ENCODE measurements at places on chromosomes 4 and X.

DNA sequence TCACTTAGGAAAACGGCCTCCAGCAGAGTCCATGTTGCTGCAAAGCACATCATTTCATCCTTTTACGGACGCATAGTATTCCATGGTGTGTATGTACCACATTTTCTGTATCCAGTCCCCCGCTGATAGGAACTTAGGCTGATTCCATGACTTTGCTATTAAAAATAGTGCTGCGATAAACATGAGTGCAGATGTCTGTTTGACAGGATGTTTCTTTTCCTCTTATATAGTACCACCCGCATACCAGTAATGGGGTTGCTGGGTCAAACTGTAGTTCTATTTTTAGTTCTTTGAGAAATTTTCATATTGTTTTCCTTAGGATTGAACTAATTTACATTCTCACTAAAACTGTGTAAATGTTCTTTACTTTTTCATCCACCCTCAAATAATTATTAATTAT lies 50.5 kb downstream of the VEGFC start:
- no peak for DNase-seq

DNA sequence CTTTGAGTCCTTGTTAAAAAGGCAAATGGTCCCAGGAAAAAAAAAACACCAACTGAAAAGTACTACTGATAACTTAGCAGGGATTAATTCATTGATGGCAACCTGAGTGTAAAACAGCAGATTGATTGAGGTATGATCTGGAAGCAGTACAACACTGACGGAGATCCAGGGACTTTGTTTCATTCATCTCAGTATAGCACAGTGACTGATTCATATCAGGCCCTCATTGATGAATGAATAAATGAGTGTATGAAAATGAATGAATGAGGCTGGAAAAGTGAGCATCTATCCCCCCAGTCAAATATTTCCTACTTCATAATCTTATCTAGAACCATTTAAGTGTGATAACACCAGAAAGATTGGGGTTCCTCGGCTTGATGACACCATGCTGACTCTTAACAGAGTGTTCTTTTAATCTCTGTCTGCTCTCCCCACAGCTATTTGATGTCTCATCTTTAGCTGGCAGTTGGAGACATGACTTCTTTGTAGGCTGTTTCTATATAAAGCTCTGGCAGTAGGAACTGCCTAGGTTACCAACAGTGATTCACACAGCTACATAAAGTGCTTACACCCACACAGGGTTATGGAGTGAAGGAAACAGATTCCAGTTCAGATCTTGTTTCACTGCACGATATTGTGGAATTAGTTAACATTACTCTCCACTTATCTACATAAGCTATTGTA lies 18.6 kb upstream of the RNF128 start:
- no peak for DNase-seq

- no peak for DNase-seq
Measured at GRCh38 chrX:47242321-47242720, 9.5 kb downstream of the USP11 start.

- no peak for DNase-seq
Measured at GRCh38 chr4:114076899-114077570, 97.6 kb upstream of the ARSJ start.

GRCh38 chr4:54016504-54016903 lies 47.9 kb downstream of the CHIC2 start:
- DNase-seq = no peak

- DNase-seq = no peak
Measured at GRCh38 chrX:44344194-44344593, 722 bp upstream of the EFHC2 start.

DNA sequence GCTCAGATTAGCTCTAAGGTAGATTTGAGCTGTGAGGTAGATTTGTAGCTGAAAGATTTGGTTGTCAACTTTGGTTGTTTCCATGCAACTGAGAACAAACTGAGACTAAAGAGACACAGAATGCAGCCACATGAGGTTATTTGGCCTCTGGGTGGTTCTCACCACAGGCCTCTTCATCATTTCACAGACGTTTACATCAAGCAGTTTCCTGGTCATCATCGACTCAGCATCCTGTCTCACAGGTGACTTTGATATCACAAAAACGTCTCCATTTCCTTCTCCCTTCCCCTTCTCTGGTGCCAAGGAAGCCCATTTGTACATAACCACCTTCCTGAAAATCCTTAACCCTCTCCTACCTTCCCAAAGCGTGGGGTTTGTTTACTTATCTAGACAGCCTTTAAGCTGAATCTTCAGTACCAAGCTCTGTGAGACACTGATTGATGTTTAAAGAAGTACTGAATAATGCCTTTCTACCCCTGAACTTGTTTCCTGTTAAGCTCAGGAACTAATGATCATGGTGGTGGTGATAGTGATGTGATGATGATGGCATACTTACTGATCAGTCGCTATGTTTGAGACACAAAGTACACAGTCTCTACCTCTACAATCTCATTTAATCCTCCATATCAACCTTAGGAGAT lies 81.9 kb downstream of the FAM114A1 start:
- no peak for DNase-seq

- no peak for DNase-seq
Measured at GRCh38 chr4:126130215-126130614, 815.5 kb downstream of the FAT4 start.

- peak; percentile 21 for DNase-seq
Measured at GRCh38 chr4:30721185-30722091, 1.3 kb downstream of the PCDH7 start.

DNA sequence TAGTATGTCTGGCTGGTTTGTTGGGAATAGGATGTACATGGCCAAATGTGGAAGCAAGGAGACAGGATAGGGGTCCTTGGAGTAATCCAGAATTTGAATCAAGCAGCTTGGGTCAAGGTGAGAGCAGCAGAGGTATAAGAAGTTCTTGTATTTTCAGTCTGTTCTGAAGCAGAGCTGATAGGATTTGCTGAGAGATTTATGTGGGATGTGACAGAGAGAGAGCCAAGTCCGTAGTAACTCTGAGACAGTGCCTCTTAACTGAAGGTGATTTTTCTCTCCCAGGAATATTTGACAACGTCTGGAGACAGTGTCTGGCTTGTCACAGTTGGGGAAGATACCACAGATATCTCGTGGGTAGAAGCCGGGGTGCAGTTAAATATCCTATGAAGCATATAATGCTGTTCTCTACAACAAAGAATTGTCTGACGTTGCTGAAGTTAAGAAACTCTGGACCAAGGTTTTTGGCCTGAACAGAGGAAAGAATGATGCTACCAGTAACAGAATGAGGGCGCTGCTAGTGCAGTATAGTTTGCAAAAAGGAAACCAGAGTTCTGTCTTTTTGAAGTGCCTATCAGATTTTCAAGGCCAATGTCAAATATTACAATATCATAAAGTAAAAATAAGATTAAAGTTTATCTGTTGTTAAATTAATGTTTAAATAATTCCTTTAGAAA lies 184.0 kb downstream of the ARHGAP24 start:
- DNase-seq = no peak

DNA sequence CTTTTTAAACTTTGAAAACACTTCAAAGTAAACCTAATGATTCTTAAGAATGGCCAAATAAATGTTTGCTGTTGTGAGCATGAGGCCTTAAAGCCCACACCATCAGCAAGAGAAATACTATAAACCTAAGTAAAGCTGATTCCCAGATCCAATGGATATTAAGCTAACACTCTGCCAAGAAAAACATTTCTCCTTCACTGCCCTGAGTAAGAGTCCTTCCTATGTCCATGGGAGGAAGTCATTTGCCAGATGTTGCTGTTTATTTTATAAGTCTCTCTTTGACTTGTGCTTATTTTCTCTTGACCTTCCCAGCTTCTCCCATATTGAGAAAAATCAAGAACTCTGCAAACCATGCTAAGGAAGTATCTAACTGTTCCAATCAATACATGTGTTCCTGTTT lies 154.3 kb upstream of the EDNRA start:
- DNase-seq = no peak

DNA sequence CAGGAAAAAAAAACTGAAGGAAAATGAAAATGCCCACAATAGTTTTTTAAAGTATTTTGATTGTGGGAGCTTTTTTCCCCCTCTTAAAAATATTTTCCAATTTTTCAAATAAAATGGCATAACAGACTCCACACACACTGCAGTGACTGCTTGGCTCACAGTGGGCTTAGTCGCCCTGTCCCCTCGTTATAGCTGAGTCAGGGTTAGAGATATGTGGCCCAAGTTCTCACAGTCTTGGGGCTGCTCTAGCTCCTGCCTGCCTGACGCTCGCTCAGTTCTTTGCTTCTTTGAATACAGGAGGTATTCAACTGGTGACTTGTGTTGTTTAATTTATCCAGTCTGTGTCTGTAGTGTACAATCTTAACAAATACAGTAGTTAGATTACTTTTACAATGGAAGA lies 47.7 kb downstream of the BEND2 start:
- DNase-seq = no peak

- DNase-seq = no peak
Measured at GRCh38 chrX:72105436-72105835, 26.3 kb downstream of the RTL5 start.

DNA sequence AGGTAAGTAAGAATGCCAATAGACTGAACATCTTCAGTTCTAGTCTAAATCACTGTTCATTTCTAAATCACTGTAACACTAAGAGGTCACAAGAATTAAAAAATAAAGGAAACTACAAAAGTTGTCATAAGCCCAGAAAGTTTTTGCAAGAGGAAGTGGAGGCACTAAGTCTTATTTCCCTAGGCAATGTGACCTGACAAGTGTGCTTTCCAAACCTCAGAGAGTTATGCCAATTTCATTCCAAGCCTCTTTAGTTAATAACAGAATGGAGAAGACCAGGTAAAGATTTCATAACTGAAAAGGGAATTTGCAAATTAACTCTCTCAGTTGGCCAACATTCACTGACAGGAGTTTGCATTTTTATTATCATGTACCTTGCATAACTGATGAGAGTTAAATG lies 40.5 kb downstream of the BBS12 start:
- no peak for DNase-seq

DNA sequence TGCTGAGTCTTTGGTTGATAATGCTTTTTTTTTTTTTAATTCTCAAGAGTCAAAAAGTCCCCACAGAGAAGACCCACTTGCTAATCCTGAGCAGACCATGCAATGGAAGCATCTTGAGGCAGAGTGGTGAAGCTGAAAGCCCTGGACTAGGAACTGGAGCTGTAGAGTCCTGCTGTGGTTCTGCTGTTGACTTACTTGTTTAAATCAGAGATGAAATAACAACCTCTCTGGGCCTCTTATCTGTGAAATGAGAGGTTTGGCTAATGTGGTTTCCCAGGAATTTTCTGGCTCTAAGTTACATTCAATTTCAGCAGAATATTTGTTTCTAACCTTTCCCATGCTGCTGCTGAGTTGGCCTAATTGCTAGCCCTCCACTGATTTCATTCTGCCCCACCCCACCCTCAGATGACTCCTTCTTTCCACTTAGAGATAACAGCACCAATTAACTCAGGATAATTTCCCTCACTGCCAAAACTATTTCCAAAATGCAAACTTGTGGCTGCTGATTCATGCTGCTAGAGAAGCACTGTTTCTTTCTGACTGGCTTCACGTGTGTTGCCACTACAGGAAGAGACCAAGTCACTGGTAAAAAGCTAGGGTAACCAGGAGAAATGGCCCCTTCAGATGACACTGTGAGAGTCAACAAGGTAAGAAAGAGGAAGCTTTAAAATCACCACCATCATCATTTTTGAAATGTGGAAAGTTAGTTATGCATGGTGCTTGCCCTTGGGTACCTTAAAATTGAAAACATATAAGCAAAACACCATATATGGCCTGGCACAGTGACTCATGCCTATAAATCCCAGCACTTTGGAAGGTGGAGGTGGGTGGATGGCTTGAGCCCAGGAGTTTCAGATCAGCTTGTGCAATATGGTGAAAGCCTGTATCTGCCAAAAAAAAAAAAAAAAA lies 326.4 kb downstream of the DCHS2 start:
- peak; percentile 38 for DNase-seq

GRCh38 chr4:102696758-102697157 lies 64.0 kb downstream of the MANBA start:
- DNase-seq = no peak

- no peak for DNase-seq
Measured at GRCh38 chrX:153866302-153867019, 19.5 kb downstream of the L1CAM start.

GRCh38 chrX:95145848-95146490 lies 1472.0 kb downstream of the FAM133A start:
- no peak for DNase-seq

GRCh38 chrX:94058728-94059382 lies 384.8 kb downstream of the FAM133A start:
- peak; percentile 4 for DNase-seq

- no peak for DNase-seq
Measured at GRCh38 chr4:22678940-22679854, 13.5 kb upstream of the GBA3 start.

- no peak for DNase-seq
Measured at GRCh38 chrX:39310891-39311290, 509.6 kb downstream of the MID1IP1 start.

- DNase-seq = no peak
Measured at GRCh38 chr4:72629540-72629939, 60.5 kb upstream of the ADAMTS3 start.

DNA sequence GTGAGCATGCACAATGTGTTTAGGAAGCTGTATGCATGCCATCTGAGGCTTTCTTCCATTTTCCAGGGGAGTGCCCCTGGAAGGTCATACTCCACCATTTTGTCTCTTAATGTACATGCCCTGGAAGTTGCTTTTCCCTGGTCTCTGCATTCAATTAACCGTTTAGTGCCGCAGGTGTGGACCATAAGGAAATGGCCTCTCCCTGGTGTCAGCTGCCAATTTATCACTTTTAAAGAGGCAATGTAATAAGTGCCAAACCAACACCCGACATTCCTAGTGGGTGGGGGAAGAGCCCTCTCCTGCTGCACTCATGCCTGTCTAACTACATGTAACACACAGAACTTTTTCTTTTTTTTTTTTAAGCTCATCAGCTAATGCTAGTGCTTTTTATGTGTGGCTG lies 7.1 kb upstream of the BST1 start:
- no peak for DNase-seq

GRCh38 chr4:181971411-181971810 lies 271.8 kb upstream of the TENM3 start:
- DNase-seq = no peak

- DNase-seq = no peak
Measured at GRCh38 chrX:39262641-39263040, 461.4 kb downstream of the MID1IP1 start.

DNA sequence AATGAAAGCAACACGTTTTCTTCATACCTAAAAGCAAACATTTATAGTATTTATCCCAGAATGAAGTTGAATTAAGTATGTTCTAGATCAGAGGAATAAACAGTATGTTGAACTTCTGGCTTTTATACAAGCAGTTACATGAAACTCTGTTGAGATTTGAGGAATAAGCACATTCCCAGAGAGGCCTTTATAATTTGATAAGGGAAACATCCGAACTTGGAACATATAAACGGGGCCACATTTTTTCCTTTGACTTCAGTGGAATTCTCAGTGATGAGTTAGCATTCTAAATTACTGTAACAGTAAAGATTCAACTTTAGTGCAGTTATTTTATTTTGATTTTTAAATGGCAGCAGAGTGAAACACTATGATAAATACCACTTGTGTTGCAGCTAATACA lies 119.5 kb downstream of the GLRA3 start:
- no peak for DNase-seq

DNA sequence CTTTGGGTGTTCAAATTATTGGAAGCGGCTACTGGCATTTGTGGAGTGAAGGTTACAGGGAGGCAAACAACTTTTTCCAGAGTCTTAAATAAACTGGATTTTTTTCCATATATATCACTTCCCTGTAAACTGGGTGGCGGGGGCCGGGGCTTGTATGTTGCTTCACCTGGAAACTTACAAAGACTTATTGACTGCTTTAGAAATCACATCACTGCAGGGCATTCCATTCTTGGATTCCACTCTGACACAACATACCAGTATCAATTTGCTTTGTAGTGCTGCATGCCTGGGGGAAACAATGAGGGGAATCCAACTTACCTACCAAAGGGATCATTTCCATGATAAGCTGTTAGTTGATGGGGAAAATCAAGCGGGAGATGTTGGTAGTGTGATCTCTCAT lies 21.7 kb upstream of the FAM156A start:
- no peak for DNase-seq
